Lower leg skin (tissue), 4 donors: ENCODE measurements at places on chromosomes 2 and 18. TPM values are rescaled to one million over a fixed set of nuclear protein-coding genes. Genes with fewer than 3 reads are reported as not detected.

- no peak for DNase-seq
These were observed 104.3 kb downstream of the CSRNP3 start for GRCh38 chr2:165573534-165574461.

DNA sequence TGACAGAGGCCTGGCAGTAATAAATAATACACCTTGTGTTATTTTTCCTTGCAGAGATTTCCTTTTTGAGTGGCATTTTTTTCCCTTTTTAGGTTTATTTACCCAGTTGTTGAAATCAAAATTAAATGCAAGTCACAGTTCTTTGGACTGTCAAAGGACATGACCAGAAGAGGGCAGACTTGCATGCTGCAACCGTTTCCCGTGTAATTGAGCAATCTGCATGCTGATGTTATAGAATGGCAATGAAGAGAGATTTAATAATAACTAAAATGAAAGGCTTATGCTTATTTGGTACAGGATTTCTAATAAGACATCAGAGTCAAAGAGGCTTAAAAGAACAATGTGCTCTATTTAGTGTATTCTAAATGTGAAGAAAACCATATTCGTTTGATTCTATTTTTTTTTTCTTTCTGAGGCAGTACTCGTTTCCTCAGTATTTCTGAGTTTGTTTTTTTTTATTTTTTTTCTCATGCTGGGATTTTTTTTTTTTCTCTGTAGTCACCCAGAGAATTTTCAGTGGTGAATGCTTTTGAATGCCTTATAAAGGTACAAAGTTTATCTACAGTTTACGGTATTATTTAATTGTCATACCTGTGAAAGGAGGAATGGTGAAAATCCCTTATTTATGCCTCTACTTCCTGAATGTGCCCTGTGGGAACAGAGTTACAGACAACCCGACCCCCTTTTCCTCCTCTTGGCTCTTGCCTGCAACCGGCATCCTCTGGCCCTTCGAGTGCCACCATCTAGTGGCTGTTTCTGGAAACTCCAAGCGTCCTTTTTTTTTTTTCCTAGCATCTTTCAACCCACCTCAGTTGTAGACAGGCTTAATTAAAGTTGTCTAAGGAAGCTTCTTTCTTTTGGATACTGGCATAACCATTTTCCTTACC, 368.5 kb downstream of the LRRTM1 start:
- no peak for DNase-seq

DNA sequence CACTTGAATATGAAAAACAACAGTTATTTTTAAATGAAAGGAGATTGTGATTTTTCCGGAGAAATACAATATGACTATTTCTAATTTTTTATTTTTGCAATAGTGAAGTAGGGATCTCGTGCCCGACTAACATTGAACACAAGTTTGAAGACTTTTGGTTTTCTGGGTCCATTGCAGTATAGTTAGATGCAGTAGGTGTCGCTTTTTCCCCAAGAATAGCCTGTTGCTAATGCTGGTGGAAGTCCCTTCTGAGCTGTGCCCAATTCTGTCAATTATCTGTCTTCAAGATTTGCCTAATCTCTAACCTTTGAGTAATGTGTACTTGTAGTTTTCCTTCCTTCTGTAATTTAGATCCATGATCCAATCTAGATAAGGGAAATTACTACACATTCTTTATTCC, 36.5 kb downstream of the SEMA4F start:
- DNase-seq, result no peak

DNA sequence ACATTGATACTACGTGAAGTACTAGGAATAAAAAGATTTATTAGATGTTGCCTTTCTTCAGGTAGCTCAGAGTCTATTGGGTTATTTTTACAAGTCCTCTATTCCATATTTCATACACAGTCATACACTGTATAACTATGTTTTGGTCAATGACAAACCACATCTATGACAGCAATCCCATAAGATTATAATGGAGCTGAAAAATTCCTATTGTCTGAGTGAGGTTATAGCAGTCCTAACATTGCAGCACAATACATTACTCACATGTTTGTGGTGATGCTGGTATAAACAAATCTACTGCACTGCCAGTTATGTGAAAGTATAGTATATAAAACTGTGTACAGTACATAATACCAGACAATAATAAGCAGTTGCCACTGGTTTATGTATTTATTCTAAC, 595.1 kb downstream of the MBD2 start:
- DNase-seq, result no peak

- no peak for DNase-seq
These were observed 2.3 kb upstream of the CHN1 start for GRCh38 chr2:175007510-175007909.

DNA sequence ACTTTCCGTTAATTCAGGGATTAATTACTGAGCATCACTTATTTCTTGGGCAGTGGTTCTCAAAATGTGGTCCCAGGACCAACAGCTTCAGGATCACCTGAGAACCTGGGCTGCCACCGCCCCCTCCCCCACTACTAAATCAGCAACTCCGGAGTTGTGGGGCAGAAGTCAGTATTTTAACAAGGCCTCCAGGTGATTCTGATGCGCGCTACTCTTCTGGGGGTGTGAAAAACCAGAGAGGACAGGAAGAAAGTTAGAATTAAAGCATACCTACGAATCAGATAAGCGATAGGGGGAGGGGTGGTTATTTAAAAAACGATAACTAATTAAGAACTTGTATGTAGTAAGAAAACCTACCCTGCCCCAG, 319 bp downstream of the ZSCAN30 start:
- DNase-seq, result peak; percentile 84

GRCh38 chr2:160141419-160141818, 58.7 kb downstream of the ITGB6 start:
- DNase-seq, result no peak

DNA sequence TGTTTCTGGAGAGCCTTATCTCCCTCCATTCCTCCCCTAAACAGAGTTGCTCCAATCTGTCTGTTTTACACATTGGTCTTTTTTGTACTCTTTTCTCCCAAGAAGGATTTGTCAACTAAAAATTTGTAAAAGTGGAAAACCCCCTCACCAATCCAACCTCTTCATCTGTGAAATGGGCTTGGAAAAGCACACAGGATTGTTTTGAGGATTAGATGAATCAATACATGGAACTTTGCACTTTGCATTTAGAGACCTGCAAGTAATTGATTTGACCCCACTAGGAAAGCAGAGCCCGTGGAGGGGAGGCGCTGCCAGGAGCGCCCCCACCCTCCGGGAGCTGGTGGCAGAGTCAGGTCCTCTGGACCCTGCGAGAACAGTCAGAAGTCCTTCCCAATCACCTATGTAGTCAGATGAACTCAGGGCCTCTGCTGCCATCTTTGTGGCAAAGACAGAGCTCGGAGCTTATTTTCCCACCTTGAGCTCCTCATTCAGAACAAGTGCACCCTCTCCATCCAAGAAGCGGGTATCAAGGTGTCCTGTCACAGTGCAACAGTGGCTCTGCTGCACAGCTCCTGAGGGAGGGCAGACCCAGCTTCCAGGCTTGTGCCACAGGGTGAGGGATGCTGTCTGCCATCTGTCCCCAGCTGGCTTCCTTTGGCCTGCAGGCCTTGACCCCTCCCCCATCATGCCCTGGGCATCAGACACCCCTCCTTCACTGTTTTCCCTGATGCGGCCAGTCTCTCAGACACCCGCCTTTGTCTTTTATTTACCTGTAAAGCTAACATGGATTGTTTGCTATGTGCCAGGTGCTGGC, 1.7 kb upstream of the TMEM185B start:
- peak; percentile 77 for DNase-seq

The DNAH7 gene
- 0.08 TPM for total RNA-seq

The REG3A gene
- not detected for total RNA-seq

The UGP2 gene
- total RNA-seq, result 61.1 TPM

The CAPN14 gene
- total RNA-seq, result 0.83 TPM

The PCGF1 gene
- 38.4 TPM for total RNA-seq
